Right atrium auricular region (tissue), 2 donors: ENCODE measurements at places on chromosomes 6 and 20. TPM values are rescaled to one million over a fixed set of nuclear protein-coding genes. Genes with fewer than 3 reads are reported as not detected.

The ACAT2 gene
- 1.6 TPM for total RNA-seq

The SLC32A1 gene
- total RNA-seq, result not detected

The MYB gene
- 0.16 TPM for total RNA-seq

The NKAPL gene
- total RNA-seq, result 3.1 TPM

The ZNF334 gene
- total RNA-seq, result 0.79 TPM

The AGER gene
- 1.4 TPM for total RNA-seq

The SCRT2 gene
- total RNA-seq, result not detected

The RHAG gene
- 1.3 TPM for total RNA-seq

The MCHR2 gene
- total RNA-seq, result not detected

The FAM83B gene
- 8.9 TPM for total RNA-seq

The DEFB132 gene
- not detected for total RNA-seq

The KHDRBS2 gene
- not detected for total RNA-seq

DNA sequence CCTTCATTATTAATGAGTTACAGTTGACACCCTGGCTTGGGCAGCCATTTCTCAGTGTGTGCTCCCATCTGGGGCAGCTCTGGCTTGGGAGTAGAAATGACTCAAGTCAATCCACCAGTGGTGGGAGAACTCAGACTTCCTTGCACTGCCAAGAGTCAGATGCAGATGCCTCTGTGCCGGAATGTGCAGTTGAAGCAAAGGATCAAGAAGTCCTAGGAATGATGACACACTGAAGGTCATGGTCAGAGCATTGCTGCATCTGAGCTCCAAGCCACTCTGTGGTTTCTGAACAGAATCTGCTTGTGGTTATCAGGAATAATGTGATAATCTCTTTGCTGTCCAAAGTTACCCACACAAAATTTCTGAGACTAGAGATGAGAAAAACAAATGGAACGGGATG lies 19.5 kb upstream of the PAX1 start:
- no peak for DNase-seq
- no peak overlapping the region for H3K4me3 ChIP-seq
- peaks cover 6% of the 10 kb centered on the region for H3K27me3 ChIP-seq
- no peaks in the 10 kb centered on the region for H3K36me3 ChIP-seq
- peaks cover 5% of the 10 kb centered on the region for H3K4me1 ChIP-seq

- no peak for DNase-seq
- no peak overlapping the region for H3K4me3 ChIP-seq
- no peak overlapping the region for H3K27ac ChIP-seq
Observed at GRCh38 chr20:5400164-5400762, 83.5 kb upstream of the PROKR2 start.

GRCh38 chr6:71049198-71049770 lies 92.4 kb upstream of the B3GAT2 start:
- no peaks in the 10 kb centered on the region for H3K36me3 ChIP-seq
- no peak overlapping the region for H3K27ac ChIP-seq
- DNase-seq, result no peak
- H3K27me3 ChIP-seq, result no peaks in the 10 kb centered on the region

- no peaks in the 10 kb centered on the region for H3K27me3 ChIP-seq
- H3K36me3 ChIP-seq, result no peaks in the 10 kb centered on the region
- no peak for DNase-seq
- no peak overlapping the region for H3K4me3 ChIP-seq
Observed at GRCh38 chr20:47334022-47334551, 22.4 kb downstream of the ZMYND8 start.

GRCh38 chr6:156046268-156046665 lies 590.6 kb upstream of the NOX3 start:
- no peaks in the 10 kb centered on the region for H3K4me1 ChIP-seq
- no peak for DNase-seq
- H3K36me3 ChIP-seq, result no peaks in the 10 kb centered on the region
- H3K4me3 ChIP-seq, result no peak overlapping the region
- no peak overlapping the region for H3K27ac ChIP-seq

- no peak for DNase-seq
- no peaks in the 10 kb centered on the region for H3K27me3 ChIP-seq
- no peak overlapping the region for H3K27ac ChIP-seq
- no peaks in the 10 kb centered on the region for H3K36me3 ChIP-seq
Observed at GRCh38 chr6:52374247-52374646, 12.3 kb downstream of the PAQR8 start.

DNA sequence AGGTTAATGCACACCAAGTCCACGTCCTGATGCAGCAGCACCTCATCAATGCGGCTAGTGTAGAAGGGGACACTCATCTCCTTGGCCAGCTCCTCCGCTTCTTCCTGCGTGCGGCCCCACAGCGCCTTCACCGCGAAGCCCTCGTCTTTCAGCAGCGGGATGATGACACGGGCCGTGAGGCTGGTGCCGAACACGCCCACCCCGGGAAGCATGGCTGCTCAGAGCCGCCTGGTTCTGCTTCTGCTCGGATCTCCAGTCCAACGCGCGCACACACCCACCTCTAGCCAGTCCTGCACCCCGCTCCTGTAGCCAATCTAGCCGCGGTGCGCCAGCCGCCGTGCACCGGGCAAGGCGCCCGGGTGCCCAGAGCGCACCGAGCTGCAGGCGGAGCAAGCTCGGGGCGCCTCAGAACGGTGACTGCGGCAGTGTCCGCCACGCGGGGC lies 700 bp downstream of the GFOD1 start:
- H3K4me1 ChIP-seq, result peaks cover 40% of the 10 kb centered on the region
- H3K4me3 ChIP-seq, result peak overlapping the region; percentile 67
- no peaks in the 10 kb centered on the region for H3K36me3 ChIP-seq
- no peaks in the 10 kb centered on the region for H3K27me3 ChIP-seq

- H3K27ac ChIP-seq, result peak overlapping the region; percentile 72
- DNase-seq, result peak; percentile 74
- peak overlapping the region; percentile 65 for H3K4me3 ChIP-seq
- no peaks in the 10 kb centered on the region for H3K27me3 ChIP-seq
- H3K36me3 ChIP-seq, result no peaks in the 10 kb centered on the region
Observed at GRCh38 chr6:28838289-28838633, 85.5 kb downstream of the TRIM27 start.

GRCh38 chr6:11770546-11771466 lies 7.8 kb downstream of the ADTRP start:
- H3K27ac ChIP-seq, result peak overlapping the region; percentile 83
- no peaks in the 10 kb centered on the region for H3K36me3 ChIP-seq
- H3K4me1 ChIP-seq, result no peaks in the 10 kb centered on the region
- no peaks in the 10 kb centered on the region for H3K27me3 ChIP-seq
- DNase-seq, result peak; percentile 96
- H3K4me3 ChIP-seq, result no peak overlapping the region

GRCh38 chr6:143556529-143556928 lies 45.0 kb upstream of the FUCA2 start:
- H3K4me1 ChIP-seq, result no peaks in the 10 kb centered on the region
- H3K27me3 ChIP-seq, result no peaks in the 10 kb centered on the region
- no peak for DNase-seq
- H3K36me3 ChIP-seq, result no peaks in the 10 kb centered on the region

- no peak overlapping the region for H3K27ac ChIP-seq
- no peaks in the 10 kb centered on the region for H3K4me1 ChIP-seq
- H3K27me3 ChIP-seq, result no peaks in the 10 kb centered on the region
- DNase-seq, result no peak
Observed at GRCh38 chr20:4949833-4950178, 51.5 kb downstream of the SLC23A2 start.

GRCh38 chr20:11972478-11972877 lies 54.8 kb downstream of the BTBD3 start:
- no peak overlapping the region for H3K27ac ChIP-seq
- no peak overlapping the region for H3K4me3 ChIP-seq
- H3K36me3 ChIP-seq, result no peaks in the 10 kb centered on the region
- no peak for DNase-seq

DNA sequence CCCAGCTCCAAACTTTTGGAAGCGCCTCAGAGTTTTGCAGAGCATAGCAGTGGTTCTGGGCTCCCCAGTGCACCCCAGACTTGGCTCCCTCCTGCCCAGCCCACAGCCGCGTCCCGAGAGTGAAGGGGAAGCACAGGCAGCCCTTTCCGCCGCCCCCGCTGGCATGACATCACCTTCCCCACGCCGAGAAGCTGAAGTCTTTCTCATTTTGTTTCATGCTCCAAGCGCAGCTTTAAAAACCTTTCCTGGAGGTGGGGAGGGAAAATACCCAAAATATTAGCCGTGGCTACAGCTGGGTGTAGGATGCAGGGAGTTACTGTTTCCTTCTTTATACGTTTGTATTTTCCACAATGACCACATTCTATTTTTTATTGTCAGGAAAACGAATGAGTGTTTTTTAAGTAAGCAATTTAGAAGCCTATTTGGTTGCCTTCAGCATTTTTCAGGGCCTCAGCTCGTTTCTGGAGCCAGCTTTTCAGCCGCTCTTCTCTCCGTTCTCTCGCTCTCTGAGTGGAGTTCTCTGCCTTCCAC lies 72.9 kb downstream of the SNX5 start:
- peak overlapping the region; percentile 75 for H3K27ac ChIP-seq
- no peaks in the 10 kb centered on the region for H3K27me3 ChIP-seq
- peak; percentile 76 for DNase-seq
- no peaks in the 10 kb centered on the region for H3K36me3 ChIP-seq

GRCh38 chr6:16208989-16209388 lies 29.4 kb upstream of the GMPR start:
- H3K4me3 ChIP-seq, result no peak overlapping the region
- H3K27me3 ChIP-seq, result no peaks in the 10 kb centered on the region
- H3K36me3 ChIP-seq, result no peaks in the 10 kb centered on the region

GRCh38 chr20:32068174-32068573 lies 16.1 kb downstream of the HCK start:
- no peak overlapping the region for H3K4me3 ChIP-seq
- H3K27me3 ChIP-seq, result no peaks in the 10 kb centered on the region
- no peak for DNase-seq
- no peaks in the 10 kb centered on the region for H3K4me1 ChIP-seq
- H3K36me3 ChIP-seq, result no peaks in the 10 kb centered on the region

DNA sequence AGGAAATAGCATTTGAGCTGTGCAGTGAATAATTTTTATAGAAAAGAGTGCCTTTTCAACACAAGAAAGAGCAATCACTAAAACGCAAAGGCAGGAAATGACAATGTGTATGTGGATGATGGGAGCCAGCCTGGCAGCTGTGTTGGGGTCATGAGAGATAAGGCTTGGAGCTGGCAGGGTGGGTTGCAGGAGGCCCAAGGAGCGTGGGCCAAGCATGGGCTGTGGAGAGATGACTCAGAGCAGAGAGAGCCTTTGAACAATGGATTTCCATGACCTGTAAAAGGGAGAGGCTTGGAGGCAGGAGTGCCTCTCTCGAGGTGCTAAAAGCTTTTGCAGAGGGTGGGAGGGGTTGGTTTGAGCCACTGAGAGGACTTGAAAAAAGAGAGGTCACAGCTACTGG lies 6.6 kb upstream of the TBC1D7 start:
- H3K4me3 ChIP-seq, result no peak overlapping the region
- H3K27me3 ChIP-seq, result no peaks in the 10 kb centered on the region
- peaks cover 8% of the 10 kb centered on the region for H3K4me1 ChIP-seq
- H3K36me3 ChIP-seq, result no peaks in the 10 kb centered on the region
- peak overlapping the region; percentile 46 for H3K27ac ChIP-seq
- DNase-seq, result no peak

DNA sequence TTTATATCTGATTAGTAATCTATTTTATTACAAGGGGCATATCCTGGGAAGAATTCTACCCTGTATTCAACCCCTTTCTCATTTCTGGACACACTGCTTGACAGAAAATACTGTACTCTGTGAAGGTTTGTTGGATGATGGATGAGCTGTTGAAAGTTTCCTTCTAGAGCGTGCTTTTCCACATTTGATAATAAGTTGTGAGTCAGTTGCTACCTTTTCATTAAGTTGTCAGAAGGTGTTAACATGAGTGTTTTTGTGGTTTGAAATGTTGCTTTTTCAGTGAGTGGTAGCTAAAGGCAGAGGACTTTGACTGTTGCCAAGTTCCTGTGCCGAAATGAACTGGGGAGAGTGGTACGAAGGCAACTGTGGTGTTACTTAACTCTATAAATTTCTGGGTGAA lies 3.9 kb upstream of the ECI2 start:
- H3K36me3 ChIP-seq, result no peaks in the 10 kb centered on the region
- no peak for DNase-seq
- H3K4me1 ChIP-seq, result peaks cover 9% of the 10 kb centered on the region
- H3K27ac ChIP-seq, result no peak overlapping the region
- H3K4me3 ChIP-seq, result no peak overlapping the region

DNA sequence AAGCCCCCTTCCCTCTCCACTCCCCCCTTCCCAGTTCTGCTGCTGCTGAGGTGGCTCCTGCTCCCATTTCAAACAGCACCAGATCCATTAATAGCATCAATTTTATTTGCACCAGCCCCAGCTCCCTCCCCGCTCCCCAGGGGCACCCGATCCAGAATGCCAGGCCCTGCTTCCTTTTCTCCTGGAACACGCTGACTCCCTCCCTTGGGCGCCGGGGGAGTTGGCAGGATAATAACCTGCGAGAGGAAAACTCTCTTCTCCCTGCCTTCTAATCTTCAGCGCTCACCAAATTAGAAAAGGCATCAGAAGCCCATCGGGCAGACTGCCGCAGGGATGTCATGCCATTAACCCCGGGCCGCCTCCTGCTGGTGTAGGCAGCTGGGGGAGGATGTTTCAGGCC lies 77.8 kb downstream of the NCR2 start:
- H3K27me3 ChIP-seq, result no peaks in the 10 kb centered on the region
- H3K4me3 ChIP-seq, result no peak overlapping the region
- H3K4me1 ChIP-seq, result no peaks in the 10 kb centered on the region
- H3K27ac ChIP-seq, result no peak overlapping the region

GRCh38 chr6:53805725-53806124 lies 10.9 kb downstream of the LRRC1 start:
- DNase-seq, result no peak
- no peak overlapping the region for H3K4me3 ChIP-seq
- H3K36me3 ChIP-seq, result no peaks in the 10 kb centered on the region
- no peaks in the 10 kb centered on the region for H3K27me3 ChIP-seq
- no peak overlapping the region for H3K27ac ChIP-seq

DNA sequence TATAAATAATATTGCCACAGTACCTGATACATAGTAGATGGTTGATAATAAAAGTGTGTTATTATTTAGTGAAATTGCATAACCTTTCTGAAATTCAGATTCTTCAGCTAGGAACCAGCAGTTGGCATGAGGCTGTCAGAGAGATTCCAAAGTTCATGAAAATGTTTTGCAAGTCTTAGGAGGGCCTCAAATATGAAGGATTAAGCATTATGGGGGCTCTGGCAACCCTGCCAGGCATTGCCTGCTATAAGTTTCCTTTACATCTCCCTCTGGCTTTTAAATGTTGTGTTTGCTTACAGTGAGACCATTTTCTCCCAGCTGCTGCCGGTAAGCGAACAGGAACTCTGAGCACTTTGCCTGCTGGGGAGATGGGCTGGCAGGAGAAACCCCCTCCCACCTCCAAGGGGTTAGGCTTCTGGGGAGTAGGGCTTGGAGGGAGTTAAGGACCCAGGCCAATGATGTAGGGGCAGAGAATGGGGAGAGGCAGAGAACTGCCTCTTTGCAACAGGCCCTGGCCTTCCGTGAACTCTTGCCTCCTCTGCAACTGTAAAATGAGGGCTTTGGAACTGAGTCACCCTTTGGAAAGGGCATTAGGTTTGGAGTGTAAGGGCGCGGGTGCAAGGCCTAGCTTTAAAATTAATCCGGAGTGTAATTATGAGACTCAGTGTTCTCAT lies 33.2 kb upstream of the KIF3B start:
- no peak overlapping the region for H3K27ac ChIP-seq
- no peaks in the 10 kb centered on the region for H3K27me3 ChIP-seq
- DNase-seq, result no peak
- no peaks in the 10 kb centered on the region for H3K36me3 ChIP-seq
- H3K4me1 ChIP-seq, result no peaks in the 10 kb centered on the region
- H3K4me3 ChIP-seq, result no peak overlapping the region

GRCh38 chr6:109165392-109165974 lies 70.2 kb downstream of the CEP57L1 start:
- H3K4me3 ChIP-seq, result no peak overlapping the region
- no peak for DNase-seq
- peaks cover 8% of the 10 kb centered on the region for H3K36me3 ChIP-seq
- H3K27me3 ChIP-seq, result no peaks in the 10 kb centered on the region
- H3K4me1 ChIP-seq, result no peaks in the 10 kb centered on the region
